ELR (cell line): ENCODE measurements at places on chromosomes 2 and 18.
A peak's percentile ranks its signal among the peaks of the same experiment; 100 is the strongest.

- DNase-seq = no peak
Measured at GRCh38 chr2:212928681-212929080, 222.7 kb downstream of the IKZF2 start.

- DNase-seq = no peak
Measured at GRCh38 chr2:3952866-3953516, 249.6 kb downstream of the DCDC2C start.

GRCh38 chr2:46034535-46034934 is 262.7 kb upstream of the EPAS1 start:
- DNase-seq = no peak

GRCh38 chr2:231515603-231516002 is 14.6 kb downstream of the NMUR1 start:
- no peak for DNase-seq

- no peak for DNase-seq
Measured at GRCh38 chr2:67399144-67399543, 2.0 kb downstream of the ETAA1 start.

- DNase-seq = no peak
Measured at GRCh38 chr2:17962876-17963275, 84.4 kb downstream of the KCNS3 start.

DNA sequence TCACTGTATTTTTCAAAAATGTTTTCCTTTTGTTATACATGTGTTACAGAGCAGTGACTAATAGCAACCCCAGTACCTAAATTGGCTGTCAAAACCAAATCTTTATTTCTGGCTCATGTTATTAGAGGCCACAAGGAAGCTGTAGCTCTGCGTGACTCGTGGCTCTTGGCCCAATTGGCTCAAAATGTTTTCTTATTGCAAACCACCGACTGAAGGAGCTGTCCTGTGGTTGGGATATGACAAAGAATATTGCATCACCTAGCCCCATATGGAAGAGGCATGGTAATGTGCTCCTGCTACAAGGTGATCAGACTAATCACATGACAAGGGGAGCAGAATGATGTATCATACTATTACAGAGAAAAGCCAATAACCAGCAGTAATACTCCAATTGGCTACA is 1058.5 kb downstream of the CBLN2 start:
- no peak for DNase-seq

- no peak for DNase-seq
Measured at GRCh38 chr2:39715095-39715494, 49.4 kb downstream of the TMEM178A start.

GRCh38 chr18:75739682-75740081 is 312.2 kb upstream of the SMIM21 start:
- DNase-seq = no peak

DNA sequence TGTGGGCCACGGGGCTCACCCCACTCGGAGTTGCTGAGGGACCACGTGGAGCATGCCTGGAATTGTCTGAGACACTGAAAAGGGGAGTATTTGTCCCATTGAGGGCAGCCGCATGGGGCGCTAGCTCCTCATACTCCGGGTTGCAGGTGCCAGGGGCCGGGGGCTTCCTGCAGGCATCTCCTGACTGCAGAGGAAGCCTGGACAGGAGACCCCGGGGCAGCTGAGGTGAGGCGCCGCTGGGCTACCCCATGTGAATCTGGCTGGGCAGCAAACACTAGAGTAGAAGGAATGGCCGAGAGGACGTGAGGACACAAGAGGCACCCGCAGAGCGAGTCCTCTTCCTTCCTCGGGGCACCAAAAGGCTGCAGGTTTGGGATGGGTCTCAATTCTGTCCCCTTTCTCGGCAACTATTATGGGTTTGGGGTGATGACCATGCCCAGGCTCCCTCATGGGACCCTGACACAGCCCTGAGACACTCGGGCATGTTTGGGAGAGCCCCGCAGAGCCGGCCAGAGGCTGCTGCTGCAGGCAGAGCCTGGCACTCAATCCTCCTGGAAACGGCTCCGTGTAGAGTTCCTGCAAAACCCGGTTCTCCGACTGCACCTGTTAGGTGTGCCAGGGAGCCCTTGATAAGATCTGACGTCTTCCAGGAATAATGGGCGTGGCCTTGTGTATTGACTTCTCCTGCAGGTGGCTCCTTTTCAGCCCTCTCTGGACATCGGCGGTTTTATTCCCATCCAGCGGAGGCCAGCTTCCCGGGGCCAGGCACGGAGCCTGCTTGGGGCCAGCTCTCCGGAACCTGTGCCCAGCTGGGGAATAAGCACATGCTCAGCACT is 77.0 kb downstream of the CTIF start:
- no peak for DNase-seq

DNA sequence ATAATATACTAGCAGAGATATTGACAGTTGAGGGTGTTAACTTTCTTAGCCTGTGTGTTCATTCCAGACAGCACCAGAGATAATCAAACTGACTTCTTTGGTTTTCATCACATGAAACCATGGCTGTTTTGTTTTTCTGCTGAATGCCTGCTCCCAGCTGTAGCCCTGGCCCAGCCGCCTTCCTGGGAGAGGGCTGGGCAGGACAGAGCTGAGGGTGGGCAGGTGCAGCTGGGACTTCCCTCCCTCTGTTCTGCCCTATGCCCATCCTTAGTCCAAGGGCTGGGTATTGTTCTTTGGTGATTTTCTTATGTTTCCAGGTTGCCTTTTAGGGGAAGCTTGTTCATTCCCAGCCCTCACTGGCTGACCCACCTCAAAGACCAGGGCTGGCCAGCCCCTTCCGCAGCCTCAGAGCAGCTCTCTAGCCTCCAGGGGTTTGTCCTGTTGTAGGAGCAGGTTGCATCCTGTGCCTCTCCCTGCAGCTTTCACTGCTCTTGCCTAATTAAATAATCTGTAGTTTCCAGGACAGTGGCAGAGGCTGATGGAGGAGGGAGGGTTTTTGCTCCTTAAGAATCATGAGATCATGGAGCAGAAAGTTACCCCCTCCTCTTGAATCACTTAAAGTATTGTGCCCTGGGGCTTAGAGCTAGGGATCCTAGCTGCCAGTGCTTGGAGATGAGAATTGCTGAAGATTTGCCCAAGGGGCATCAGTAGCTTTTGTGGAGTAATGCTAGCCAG is 61.4 kb downstream of the MTCL1 start:
- no peak for DNase-seq

GRCh38 chr2:105794926-105795574 is 50.3 kb downstream of the NCK2 start:
- DNase-seq = no peak

DNA sequence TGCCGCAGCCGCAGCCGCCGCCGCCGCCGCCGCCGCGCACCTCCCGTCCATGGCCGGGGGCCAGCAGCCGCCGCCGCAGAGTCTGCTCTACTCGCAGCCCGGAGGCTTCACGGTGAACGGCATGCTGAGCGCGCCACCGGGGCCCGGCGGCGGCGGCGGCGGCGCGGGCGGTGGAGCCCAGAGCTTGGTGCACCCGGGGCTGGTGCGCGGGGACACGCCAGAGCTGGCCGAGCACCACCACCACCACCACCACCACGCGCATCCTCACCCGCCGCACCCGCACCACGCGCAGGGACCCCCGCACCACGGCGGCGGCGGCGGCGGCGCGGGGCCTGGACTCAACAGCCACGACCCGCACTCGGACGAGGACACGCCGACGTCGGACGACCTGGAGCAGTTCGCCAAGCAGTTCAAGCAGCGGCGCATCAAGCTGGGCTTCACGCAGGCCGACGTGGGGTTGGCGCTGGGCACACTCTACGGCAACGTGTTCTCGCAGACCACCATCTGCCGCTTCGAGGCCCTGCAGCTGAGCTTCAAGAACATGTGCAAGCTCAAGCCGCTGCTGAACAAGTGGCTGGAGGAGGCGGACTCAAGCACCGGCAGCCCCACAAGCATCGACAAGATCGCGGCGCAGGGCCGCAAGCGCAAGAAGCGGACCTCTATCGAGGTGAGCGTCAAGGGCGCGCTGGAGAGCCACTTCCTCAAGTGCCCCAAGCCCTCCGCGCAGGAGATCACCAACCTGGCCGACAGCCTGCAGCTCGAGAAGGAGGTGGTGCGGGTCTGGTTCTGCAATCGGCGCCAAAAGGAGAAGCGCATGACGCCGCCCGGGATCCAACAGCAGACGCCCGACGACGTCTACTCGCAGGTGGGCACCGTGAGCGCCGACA is 2.4 kb downstream of the POU3F3 start:
- DNase-seq = no peak

DNA sequence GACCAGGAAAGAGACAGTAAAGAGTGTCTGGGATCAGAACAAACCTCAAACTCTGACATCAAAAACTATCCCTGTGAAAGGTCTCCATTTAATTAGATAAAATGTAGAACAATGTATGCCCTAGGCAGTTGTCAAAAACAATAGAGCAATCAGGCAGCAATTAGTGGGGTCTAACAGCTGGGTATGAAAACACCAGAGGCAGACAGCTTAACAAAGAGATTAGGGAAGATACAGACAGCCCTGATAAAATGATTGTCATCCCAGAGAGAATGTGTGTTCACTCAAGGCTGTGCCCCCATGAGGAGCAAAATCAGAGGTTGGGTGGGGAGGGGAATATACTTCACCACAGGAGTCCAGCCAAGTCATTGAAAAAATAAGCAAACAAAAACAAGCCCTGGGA is 50.0 kb downstream of the INPP4A start:
- DNase-seq = no peak

- DNase-seq = no peak
Measured at GRCh38 chr2:1816414-1816911, 72.1 kb upstream of the PXDN start.

DNA sequence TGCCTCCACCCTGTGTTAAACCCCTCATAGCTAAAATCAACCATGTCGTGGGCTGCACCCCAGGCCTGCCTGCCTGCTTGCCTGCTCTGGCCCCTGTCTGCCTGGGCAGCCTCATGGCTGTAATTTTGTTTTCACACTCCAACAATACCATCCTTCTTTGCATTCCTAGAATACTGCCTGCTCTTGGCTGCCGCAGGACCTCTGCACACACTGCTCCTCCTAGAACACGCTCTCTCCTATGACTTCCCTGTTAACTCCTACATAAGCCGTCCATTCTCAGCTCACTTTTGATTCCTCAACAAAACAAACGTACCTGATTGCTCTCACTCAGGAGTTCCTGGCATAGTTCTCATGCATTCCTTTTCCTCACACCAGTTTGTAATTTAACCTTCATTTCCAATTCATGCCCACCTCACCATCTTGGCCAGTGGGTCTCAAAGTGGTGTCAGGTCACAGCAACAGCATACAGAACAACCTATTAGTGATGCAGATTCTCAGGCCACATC is 2.5 kb downstream of the UXS1 start:
- DNase-seq = no peak

- no peak for DNase-seq
Measured at GRCh38 chr2:159854481-159854880, 56.5 kb upstream of the CD302 start.

DNA sequence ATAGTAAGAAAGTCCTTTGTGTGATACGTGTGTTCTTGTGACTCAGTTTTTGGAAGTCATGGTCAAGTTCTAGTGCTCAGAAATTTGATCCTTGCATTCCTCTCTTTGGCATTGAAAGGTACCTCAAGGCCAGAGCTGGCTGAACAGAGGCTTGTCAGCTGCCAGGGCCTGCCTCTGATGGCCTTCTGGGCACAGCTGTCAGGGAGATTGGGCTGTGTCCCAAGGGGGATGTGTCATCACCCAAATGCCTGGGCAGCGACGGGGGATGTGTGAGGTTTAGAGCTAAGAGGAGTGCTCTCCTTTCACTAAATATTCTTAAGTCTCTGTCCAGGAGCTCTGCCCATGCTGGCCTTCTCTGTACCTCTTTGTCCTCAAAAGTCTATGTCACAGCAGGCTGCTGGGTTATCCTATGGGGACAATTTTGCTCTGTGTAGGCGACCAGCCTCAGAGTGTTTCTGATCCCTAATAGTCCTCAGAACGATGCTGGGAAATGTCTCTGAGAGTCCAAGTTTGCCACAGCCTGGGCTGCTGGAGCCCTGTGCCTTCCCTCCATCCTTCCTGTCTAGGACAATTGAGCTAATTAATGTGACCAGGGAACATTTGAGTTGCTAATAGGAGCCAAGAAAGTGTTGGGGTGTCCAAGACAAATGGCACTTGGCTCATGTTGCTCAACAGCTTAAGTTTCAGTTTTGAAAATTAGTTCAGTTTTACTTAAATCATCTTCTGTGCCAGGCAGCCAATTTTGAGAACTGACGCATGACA is 115.4 kb upstream of the ZNF521 start:
- peak; percentile 23 for DNase-seq
